NCI-H460 (cell line): ENCODE measurements at places on chromosomes 13 and 19. TPM values are rescaled to one million over a fixed set of nuclear protein-coding genes. Genes with fewer than 3 reads are reported as not detected.

DNA sequence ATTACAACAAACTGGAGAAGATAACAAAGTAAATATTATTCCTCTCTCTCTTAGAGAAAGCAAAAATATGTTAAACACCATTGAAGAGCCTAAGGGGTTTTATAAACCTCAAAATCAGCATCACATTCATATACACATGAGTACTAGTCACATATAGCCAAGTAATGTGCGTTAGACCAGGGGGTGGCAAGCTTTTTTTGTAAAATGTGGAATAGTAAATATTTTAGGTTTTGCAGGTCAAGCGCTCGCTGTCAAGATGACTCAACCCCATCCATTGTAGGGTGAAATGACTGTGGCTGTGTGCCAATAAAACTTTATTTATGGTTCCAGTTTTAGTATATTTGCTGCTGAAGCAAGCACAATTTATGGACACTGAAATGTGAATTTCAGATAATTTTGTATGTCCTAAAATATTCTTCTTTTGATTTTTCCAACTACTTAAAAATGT is 21.7 kb downstream of the RFX2 start:
- DNase-seq = no peak

DNA sequence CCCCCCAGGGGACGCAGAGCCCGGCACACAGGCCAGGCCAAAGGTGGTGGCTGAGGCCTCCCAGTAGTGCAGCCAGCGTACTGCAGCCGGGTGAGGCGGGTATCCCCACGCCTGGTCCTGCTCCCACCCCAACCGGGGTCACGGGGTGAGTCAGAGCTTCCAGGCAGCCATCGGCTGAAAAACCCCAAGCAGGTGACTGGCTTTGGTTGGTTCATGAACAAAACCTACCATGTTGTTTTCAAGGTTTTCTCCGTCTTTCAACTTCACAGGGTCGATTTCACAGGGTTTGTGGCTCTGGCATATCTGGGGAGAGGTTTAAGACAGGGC is 42.1 kb upstream of the C13orf46 start:
- no peak for DNase-seq

- DNase-seq = no peak
Observed at GRCh38 chr13:23754506-23754905, 134.7 kb downstream of the MIPEP start.

GRCh38 chr13:93296584-93296983 is 70.0 kb downstream of the GPC6 start:
- no peak for DNase-seq

GRCh38 chr13:65155861-65156260 is 2074.3 kb downstream of the PCDH9 start:
- DNase-seq = no peak

DNA sequence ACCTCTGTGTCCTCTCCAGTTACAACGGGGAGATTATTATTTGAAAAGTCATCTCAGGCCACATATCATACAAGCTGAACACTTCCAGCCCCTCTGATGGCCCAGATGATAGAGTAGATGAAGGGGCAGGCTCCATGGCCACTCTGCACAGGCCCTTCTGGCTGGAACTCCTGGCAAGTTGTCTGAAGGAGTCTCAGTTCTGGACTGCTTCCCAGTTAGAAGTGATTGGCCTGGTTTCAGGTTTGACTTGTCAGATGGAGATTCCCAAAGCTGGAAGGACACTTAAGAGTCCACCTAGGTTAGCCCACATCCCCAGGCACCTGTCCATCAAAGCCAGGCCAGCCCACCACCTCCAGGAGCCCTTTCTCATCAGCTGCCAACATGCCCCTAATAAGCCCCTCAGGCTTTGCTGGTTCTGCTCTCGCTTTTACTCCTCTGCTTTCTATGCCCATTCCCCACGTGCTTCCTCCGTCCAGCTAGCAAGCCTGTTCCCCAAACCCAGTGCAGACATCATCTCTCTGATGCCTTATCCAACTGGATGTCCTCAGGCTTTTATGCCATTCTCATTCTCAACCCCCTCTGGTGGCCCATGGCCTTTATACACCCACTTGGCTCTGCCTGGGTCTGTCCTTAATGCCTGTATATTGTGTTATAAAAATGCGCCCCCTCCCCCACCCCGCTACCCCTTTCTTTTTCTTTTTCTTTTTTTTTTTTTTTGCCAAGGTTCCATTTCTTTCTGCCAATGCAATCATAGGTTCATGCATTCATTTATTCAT is 56.5 kb downstream of the HSPH1 start:
- no peak for DNase-seq

ZIC5 gene
- total RNA-seq = 4.4 and 4.9 TPM in 2 replicates

STARD13 gene
- total RNA-seq = 2.5 and 3.8 TPM in 2 replicates

SMIM44 gene
- not detected in 2 replicates for total RNA-seq
